Activated naive CD8-positive, alpha-beta T cell treated with anti-CD3 and anti-CD28 coated beads for 36 hours (primary cell): ENCODE measurements at places on chromosomes 3 and 15. TPM values are rescaled to one million over a fixed set of nuclear protein-coding genes. Genes with fewer than 3 reads are reported as not detected.
A peak's percentile ranks its signal among the peaks of the same experiment; 100 is the strongest.

DNA sequence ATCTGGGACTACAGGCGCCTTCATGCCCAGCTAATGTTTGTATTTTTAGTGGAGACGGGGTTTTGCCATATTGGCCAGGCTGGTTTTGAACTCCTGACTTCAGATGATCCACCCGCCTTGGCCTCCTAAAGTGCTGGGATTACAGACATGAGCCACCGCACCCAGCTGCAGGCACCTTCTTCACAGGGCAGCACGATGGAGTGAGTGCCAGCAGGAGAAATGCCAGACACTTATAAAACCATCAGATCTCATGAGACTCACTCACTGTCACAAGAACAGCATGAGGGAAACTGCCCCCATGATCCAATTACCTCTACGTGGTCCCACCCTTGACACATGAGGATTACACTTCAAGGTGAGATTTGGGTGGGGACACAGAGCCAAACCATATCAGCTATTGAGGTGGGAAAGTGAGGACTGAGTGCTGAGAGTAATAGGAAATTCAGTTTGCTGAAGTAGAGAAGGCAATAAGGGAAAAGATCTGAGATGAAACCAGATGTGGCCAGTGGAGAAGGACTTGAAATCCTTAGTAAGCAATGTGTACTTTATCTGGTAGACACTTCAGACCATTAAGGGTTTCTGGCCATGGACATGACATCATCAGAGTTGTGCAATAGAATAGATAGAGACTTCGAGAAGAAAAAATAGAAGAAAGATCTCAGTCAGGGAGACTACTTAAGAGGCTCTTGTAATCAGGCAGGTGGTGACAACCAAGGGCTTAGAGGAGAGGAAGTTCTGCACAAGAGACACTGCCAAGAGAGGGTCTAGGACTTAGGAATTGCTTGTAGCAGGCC, 18.1 kb upstream of the ATP13A5 start:
- no peak for DNase-seq

GRCh38 chr3:29760226-29760685, 479.4 kb downstream of the RBMS3 start:
- no peak for DNase-seq

DNA sequence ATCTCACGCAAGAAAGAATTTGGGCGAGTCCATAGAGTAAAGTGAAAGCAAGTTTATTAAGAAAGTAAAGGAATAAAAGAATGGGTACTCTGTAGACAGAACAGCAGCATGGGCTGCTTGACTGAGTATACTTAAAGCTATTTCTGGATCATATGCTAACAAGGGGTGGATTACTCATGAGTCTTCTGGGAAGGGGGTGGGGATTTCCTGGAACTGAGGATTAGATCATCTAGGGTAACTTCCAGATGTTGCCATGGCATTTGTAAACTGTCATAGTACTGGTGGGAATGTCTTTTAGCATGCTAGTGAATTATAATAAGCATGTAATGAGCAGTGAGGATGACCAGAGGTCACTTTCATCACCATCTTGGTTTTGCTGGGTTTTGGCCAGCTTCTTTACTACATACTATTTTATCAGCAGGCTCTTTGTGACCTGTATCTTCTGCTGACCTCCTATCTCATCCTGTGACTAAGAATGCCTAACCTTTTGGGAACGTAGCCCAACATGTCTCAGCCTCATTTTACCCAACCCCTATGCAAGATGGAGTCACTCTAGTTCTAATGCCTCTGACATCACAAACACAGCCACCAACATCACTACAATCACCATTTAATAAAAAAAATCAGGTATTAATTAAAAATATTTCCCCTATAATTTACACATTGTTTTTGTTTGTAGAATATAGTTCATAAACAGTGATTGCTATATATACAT, 890.7 kb upstream of the EPHA6 start:
- peak; percentile 36 for DNase-seq

UBE3A gene
- total RNA-seq, result 122 TPM

DNA sequence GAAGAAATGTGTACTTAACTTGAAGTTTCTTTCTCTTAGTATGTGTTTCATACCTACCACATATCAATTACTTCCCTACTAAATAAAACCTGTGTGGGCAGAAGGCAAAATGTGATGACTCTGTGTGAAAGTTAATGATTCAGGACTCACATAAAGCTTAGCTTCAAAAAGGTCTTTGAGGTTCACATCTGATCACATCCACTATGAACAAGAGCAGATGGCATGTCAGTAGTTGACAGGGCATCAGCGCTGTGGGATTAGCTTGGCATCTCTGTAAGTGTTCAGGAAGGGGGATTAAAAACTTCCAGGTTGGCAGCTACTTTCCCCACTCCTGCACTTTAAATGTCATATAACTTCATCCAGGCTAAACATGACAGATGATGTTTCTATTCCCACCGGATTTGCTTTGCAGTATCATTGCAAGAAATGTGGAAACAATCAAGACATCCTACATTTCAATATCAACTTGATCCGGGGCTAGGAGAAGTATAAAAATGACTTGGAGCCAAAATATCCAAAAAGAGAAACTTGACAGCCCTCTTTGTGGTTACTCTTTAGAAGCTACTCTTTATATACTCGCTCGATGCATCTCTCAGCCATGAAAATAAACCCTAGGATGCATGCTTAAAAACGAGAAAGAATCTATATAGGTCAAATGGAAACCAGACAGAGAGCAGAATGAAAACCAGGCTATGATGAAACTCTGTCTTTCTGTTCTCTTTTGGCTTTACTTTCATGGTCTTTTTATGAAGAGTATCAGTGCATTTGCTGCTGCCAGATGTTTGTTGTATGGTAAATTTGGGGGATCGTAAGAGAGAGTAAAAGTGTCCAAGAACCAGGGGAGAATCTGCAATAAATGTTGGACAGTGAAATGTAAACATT, 273.1 kb upstream of the ALCAM start:
- DNase-seq, result no peak

DNA sequence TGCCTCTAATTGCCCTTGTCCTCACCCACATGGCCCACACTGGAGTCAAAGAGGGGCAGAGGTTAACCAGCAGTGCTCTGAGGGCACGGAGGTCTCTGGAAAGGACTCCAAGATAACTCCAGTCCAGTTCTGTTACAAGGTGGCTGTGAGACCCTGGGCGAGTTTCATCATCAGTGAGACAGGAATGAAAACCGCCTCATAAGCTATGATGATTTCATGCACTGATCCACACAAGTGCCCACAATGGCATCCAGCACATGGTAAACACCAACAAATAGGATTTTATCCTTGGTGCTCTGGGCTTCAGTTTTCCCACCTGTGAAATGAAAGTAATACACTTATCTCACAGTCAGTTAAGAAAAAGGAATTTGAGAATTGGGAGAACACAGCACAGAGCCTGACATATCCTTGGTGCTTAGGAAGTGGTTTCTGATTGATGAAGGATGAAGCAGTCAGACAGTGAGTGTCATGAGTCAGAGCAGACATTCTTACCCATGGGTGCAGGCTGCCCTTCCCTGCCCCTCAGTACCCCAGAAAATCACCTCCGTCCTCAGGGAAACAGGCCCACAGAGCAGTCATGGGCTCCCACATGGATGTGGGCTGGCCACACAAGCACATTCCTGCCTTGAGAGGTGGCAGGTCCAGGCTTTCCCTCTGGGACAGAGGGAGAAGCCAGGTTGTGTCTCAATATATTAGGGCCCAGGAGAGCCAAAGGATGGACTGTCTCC, 48.4 kb downstream of the DAPK2 start:
- no peak for DNase-seq

- no peak for DNase-seq
These were observed 51.6 kb upstream of the CMTM8 start for GRCh38 chr3:32186876-32187275.

DNA sequence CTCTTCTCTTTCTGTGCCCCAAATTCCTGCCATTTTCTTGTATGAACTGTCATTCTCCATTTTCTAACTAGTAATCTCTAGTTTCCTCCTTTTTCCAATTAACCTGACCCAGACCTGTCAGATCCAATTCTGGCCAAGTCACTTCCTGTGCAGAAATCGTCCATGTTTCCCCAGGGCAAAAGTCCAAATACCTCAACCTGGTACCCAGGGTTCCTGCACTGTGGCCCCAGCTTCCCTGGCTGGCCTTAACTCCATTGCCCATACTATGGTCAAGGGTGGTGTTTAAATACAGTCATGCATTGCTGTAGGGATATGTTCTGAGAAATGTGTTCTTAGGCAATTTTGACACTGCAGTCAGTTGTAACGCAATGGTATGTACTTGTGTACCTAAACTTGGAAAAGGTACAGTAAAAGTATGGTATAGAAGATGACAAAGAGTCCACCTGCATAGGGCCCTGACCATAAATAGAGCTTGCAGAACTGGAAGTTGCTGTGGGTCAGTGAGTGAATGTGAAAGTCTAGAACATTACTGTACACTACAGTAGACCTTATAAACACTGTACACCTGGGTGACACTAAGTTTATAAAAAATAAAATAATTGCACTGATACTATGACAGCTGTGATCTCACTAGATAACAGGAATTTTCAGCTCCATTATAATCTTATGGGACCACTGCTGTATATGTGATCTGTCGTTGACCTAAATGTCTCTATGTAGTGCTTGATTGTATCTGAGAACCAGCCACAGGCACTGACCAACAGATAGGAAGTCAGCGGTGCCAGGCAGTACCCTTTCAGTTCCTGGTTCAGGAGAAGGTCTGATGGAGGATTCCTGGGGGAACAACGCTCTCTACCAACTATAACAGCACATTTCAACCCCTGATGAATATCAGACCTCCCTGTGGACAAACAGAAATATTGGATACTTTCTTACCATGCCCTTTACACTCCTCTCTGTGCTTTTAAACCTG, 336.1 kb upstream of the PROK2 start:
- DNase-seq, result no peak

DNA sequence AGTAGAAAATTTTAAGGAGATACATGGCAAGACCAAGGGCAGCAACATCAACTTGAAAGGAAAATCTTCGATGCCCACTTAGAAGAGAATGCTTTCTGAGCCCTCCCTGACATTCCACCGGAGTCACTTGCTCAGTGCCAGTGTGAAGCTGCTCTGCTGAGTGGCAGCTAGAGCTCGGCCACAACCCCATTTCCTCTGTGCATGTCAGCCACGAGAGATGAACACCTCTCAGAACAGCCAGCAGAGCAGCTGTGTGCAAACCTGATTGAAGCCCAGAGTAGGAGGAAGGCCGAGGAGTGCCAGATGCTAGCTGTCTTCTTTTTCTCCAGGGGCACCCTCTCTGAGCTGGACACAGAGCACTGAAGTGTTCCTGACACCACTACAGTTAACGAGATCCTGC, 12.2 kb downstream of the TARS3 start:
- no peak for DNase-seq

DNA sequence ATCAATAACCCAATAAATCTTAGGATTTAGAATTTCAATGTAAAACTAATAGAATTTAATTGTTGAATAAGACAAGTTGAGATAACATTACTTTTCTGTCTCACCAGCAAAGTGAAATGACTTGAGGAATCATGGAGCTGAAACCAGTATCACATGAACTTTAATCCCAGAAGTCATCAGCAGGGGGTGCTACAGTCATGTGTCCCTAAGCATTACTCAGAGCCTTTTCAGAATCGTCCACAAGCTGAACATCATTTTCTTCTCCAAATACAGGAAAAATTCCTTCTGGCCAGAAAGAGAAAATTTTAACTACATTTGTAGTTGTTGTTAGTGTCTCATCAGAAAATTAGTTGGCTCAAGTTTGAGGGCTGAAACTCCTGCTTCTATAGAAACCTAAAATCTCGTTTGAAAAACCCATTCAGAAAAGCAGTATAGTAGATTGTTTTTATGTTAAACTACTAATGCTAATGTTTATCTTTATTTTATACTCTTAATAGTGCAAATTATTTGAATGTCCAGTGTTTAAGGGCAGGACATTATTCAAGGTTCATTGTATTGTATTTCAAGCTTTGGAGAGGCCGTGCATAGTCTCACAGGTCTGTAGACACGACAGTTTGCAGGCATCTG, 384.1 kb downstream of the PLOD2 start:
- no peak for DNase-seq

RPL14 gene
- total RNA-seq, result 3,196 TPM
